ENCODE measurements at places on chromosomes 12 and 14.
A peak's percentile ranks its signal among the peaks of the same experiment; 100 is the strongest.

GRCh38 chr14:96261772-96262655, 6.0 kb downstream of the BDKRB1 start:
- H3K4me3 ChIP-seq = no peak overlapping the region
- H3K4me1 ChIP-seq = peaks cover 19% of the 10 kb centered on the region
- DNase-seq = no peak
- no peak overlapping the region for H3K27ac ChIP-seq

DNA sequence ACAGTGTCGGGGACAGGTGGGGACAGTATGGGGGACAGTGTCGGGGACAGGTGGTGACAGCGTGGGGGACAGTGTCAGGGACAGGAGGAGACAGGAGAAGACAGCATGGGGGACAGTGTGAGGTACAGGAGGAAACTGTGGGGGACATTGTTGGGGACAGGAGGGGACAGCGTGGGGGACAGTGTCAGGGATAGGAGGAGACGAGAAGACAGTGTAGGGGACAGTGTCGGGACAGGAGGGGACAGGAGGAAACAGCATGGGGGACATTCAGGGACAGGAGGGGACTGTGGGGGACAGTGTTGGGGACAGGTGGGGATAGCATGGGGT, 139.5 kb downstream of the TMEM121 start:
- no peak overlapping the region for H3K4me3 ChIP-seq
- no peaks in the 10 kb centered on the region for H3K27me3 ChIP-seq
- no peak for DNase-seq
- no peaks in the 10 kb centered on the region for H3K4me1 ChIP-seq
- H3K27ac ChIP-seq = no peak overlapping the region

DNA sequence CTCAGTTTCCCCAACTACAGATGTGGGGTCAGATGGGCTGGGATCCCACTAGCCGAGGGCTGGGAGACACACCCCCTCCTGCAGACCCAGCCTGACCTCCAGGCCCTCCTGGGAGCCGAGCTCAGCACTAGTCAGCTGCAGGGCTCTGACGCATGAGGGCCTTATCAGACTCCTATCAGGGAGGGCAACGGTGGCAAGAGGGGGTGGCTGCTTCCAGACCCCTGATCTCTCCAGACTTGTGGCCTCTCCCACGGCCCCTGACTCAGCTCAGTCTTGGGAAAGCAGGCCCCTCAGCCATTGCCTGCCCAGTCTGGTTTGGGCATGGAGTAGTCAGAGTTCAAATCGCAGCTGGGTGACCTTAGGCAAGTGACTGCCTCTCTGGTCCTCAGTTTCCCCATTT, 2.5 kb downstream of the RASAL1 start:
- DNase-seq = no peak
- H3K27me3 ChIP-seq = peaks cover 22% of the 10 kb centered on the region
- no peak overlapping the region for H3K27ac ChIP-seq
- no peaks in the 10 kb centered on the region for H3K36me3 ChIP-seq

DNA sequence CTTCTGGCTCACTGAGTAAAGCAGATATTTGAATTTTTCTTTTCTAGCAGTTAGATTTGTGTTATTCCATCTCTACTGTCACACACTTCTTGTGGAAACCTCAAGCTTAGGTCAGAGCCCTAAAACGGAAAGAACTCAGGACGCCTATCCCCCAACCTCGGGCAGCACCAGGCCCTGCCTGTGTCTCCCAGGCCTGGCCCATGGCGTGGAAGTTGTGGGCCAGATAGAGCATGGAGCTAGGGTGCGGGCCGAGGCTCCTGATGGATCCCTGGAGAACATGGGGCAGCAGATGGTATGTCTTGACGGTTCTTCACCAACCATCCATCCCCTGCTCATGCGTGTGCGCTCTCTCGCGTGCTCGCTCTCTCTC, 20.6 kb downstream of the P2RX4 start:
- no peaks in the 10 kb centered on the region for H3K27me3 ChIP-seq
- DNase-seq = no peak
- no peak overlapping the region for H3K27ac ChIP-seq

DNA sequence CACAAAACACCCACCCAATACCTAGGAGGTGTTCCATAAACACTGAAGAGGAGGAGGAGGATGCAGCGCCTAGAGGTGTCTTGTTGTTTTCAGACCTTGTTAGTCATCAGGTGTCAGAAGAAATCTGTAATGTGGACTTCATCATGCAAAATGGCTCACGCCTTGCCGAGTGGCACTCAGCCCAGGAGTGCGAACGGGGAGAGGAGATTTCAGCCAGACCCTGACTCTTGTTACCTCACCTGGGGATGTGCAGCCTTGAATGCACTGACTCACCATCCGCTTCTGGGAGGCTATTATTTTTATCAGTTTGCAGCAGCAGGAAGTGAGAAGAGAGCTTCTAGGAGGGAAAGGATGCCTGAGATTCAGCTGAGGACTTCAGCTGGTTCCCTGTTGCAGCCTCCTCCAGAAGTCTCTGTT, 48.2 kb upstream of the PLXNC1 start:
- no peak overlapping the region for H3K27ac ChIP-seq
- peaks cover 41% of the 10 kb centered on the region for H3K4me1 ChIP-seq
- no peaks in the 10 kb centered on the region for H3K36me3 ChIP-seq

DNA sequence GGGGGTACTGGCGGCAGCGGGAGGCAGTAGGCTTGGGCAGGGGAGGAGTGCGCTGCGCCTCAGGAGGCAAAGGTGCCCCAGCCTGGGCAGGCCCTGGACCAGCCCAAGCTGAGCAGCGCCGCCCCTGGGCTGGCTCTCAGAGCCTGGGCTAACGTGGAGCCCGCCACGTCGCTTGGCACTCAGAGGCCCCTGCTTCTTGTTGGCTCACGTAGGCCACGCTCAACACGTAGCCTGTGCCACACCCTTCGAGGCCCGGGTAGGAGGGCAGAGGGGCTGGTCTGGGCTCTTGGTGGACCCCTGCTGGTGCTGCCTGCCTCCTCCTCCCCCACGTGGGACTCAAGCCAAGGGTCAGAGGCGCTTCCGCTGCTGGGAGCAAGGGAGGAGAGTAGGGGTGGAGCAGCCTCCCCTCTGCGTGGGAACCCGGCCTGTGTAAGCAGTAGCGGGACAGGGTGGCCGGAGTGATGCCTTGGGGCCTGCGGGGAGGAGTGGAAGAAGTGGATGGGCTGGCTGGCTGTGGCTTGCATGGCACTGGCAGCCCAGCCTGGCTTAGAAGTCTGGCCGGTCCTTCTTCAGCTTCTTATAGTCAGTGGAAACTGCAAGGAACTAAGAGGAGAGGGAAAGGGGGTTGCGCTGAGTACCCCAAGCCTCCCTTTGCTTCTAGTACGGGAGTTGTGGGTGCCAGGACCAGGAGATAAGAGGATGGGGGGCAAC, 5.7 kb downstream of the SHMT2 start:
- H3K4me1 ChIP-seq = peaks cover 9% of the 10 kb centered on the region
- H3K27me3 ChIP-seq = no peaks in the 10 kb centered on the region
- H3K4me3 ChIP-seq = no peak overlapping the region
- peaks cover 30% of the 10 kb centered on the region for H3K36me3 ChIP-seq

- H3K4me1 ChIP-seq = no peaks in the 10 kb centered on the region
- no peaks in the 10 kb centered on the region for H3K27me3 ChIP-seq
- no peak overlapping the region for H3K4me3 ChIP-seq
- no peak for DNase-seq
- H3K36me3 ChIP-seq = no peaks in the 10 kb centered on the region
- no peak overlapping the region for H3K27ac ChIP-seq
Observed at GRCh38 chr12:65754290-65754689, 70.0 kb upstream of the HMGA2 start.

DNA sequence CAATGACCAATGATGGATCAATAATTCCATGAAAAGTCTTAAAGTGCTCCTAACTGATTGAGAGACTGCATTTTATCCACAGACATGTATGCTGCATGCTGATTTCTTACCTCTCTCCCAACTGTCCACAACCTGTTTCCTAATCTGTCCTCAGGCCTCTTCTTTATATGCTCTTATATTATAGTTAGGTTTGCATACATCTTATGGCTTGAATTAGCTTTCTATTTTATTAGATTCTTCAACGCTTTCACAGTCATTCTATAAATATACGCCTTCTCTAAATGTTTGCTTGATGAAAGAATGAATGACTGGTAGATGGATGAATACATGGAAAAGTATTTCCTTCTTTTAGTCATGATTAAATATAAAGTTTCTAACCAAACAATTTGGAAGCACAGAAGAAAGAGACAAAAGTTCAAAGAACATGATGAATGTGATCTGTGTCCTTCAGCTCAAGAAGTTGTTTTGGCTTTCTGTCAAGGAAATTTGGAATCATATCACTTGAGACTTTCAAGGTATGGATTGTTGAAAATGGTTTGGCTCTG, 91.8 kb upstream of the NPAS3 start:
- no peak overlapping the region for H3K4me3 ChIP-seq
- H3K27ac ChIP-seq = no peak overlapping the region

GRCh38 chr14:61524936-61525292, 170.4 kb upstream of the HIF1A start:
- no peaks in the 10 kb centered on the region for H3K27me3 ChIP-seq
- peak overlapping the region; percentile 68 for H3K27ac ChIP-seq
- no peaks in the 10 kb centered on the region for H3K36me3 ChIP-seq
- peak; percentile 17 for DNase-seq
- peaks cover 60% of the 10 kb centered on the region for H3K4me1 ChIP-seq
- no peak overlapping the region for H3K4me3 ChIP-seq

DNA sequence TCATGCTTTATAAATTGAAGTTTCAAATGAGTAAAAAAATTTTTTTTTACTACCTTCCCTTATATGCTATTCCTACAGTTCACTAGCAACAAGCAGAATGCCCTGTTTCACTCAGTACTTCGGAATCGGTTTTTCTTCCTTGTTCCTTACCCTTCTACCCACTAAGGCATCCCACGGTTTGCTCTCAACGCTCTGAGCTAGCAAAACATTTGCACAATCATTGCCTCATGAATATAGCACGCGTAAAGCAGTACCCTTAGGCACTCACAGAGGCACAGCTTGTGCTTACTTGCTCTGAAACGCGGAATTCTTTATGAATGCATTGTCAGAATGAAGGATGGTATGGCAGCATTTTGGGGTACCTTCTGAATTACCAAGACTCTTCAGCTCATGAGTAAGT, 45.0 kb downstream of the PPP1R13B start:
- no peaks in the 10 kb centered on the region for H3K36me3 ChIP-seq
- peaks cover 18% of the 10 kb centered on the region for H3K4me1 ChIP-seq
- DNase-seq = no peak
- H3K27me3 ChIP-seq = no peaks in the 10 kb centered on the region
- H3K27ac ChIP-seq = no peak overlapping the region

DNA sequence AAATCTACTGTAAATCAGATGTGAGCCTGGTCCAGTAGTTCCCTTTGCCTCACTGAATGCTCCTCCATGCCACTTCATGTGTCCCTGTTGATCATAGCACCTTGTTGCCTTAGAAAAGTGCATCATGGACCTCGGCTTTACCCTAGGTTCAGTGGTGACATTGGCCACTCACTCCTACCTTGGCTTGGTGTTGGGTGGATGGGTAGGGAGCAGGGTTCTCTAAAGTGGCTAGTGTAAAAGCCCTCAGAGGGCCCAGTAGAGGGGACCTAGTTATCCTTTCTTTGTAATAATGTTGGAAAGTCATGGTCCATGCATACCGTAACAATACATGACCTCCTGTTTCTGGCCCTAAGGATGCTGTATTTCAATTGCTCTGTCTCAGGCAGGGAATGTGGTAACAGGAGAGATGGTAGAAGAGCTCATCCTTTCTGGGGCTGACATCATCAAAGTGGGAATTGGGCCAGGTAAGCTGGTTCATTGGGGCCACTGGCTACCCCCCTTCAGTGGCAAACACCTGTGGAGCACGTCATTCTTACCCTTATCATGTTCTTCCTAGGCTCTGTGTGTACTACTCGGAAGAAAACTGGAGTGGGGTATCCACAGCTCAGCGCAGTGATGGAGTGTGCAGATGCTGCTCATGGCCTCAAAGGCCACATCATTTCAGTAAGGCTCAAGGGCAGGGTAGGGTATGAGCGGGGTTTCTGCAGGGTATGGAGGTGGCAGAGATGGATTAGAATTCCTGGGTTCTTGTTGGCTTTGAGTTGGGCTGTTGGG, 4.1 kb downstream of the GMPR2 start:
- H3K4me1 ChIP-seq = peaks cover 40% of the 10 kb centered on the region
- H3K36me3 ChIP-seq = peaks cover 37% of the 10 kb centered on the region
- no peaks in the 10 kb centered on the region for H3K27me3 ChIP-seq

DNA sequence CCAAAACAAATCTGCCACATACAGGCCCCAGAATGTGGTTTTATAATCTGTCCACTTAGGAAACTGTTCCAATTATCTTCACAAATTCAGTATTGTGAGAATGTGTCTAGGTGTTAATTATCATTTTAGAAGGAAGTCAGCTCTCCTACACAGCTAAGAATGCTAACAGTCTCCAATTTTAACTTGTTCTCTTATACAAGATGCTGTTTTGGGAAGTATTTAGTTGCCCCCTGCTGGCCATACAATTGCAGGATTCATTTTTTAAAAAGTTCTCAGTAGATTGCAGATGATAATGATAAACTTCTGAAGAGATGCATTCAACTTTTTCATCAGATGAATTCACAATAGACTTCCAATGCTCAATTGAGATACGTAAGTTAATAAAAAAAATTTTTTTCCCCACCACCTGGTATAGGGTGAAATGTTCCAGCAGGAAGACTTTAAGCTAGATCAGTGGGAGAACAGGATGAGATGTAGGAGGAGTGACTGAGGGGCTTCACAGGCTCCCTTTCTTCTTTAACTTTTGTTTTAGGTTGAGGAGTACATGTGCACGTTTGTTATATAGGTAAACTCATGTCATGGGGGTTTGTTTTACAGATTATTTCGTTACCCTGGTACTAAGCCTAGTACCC, 27.3 kb upstream of the OSBPL8 start:
- H3K36me3 ChIP-seq = no peaks in the 10 kb centered on the region
- no peak overlapping the region for H3K4me3 ChIP-seq
- peaks cover 49% of the 10 kb centered on the region for H3K4me1 ChIP-seq
- H3K27me3 ChIP-seq = no peaks in the 10 kb centered on the region

- H3K27ac ChIP-seq = no peak overlapping the region
- no peaks in the 10 kb centered on the region for H3K27me3 ChIP-seq
- peak; percentile 62 for DNase-seq
- peaks cover 28% of the 10 kb centered on the region for H3K36me3 ChIP-seq
Observed at GRCh38 chr12:78120866-78121560, 290.3 kb downstream of the NAV3 start.

- no peaks in the 10 kb centered on the region for H3K4me1 ChIP-seq
- H3K36me3 ChIP-seq = no peaks in the 10 kb centered on the region
- H3K27ac ChIP-seq = no peak overlapping the region
- H3K27me3 ChIP-seq = no peaks in the 10 kb centered on the region
- no peak overlapping the region for H3K4me3 ChIP-seq
- peak; percentile 20 for DNase-seq
Observed at GRCh38 chr12:30813525-30814294, 59.0 kb upstream of the CAPRIN2 start.

- H3K36me3 ChIP-seq = no peaks in the 10 kb centered on the region
- no peak overlapping the region for H3K4me3 ChIP-seq
- H3K4me1 ChIP-seq = no peaks in the 10 kb centered on the region
- H3K27me3 ChIP-seq = no peaks in the 10 kb centered on the region
- DNase-seq = no peak
Observed at GRCh38 chr12:129381715-129382114, 522.1 kb downstream of the TMEM132D start.

DNA sequence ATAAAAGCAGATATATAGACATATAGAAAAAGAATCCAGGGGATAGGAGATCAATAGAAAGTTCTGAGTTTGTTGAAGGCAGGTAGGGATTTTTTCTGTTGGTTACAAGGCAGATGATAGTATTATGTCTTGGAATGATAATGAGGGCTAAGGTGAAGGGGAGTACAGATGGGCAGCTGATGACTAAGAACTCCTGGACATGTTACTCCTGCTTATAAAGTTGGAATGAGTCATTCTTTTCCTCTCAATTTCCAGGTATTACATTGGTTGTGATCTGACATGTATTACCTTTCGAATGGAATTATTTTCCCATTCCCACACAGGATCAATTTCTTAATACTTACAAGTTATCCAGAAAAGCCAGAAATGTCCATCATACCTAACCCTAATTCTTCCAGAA, 545.2 kb upstream of the MGAT4C start:
- no peak overlapping the region for H3K4me3 ChIP-seq
- no peak overlapping the region for H3K27ac ChIP-seq
- H3K27me3 ChIP-seq = no peaks in the 10 kb centered on the region
- no peaks in the 10 kb centered on the region for H3K4me1 ChIP-seq
- no peaks in the 10 kb centered on the region for H3K36me3 ChIP-seq
